ENCODE measurements at places on chromosomes 1 and 21.

- no peak for DNase-seq
Measured at GRCh38 chr1:53348486-53349368, 20.9 kb upstream of the LRP8 start.

GRCh38 chr21:44759628-44760285 is 41.9 kb downstream of the UBE2G2 start:
- DNase-seq = no peak

- no peak for DNase-seq
Measured at GRCh38 chr21:15875286-15875685, 145.5 kb downstream of the USP25 start.

GRCh38 chr1:155195201-155196102 is 12.2 kb downstream of the THBS3 start:
- no peak for DNase-seq

DNA sequence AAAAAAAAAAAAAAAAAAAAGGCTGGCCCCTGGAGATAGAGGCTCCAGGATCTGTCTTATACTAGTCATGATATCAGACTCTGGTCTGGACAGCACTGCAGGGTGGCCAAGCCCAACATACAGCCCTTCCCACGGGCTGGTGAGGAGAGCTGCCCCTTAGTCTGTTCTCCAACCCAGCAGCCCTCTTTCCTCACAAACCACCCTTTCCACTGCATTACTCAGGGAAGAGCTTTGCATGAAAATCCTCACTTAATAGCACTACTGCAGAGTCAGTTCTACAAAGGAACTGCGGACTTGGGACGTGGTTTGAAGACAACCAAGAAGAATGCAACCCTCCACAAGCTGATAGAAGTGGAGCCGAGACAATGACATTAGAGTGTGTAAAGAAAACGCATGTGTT is 5.7 kb downstream of the BCAR3 start:
- no peak for DNase-seq

DNA sequence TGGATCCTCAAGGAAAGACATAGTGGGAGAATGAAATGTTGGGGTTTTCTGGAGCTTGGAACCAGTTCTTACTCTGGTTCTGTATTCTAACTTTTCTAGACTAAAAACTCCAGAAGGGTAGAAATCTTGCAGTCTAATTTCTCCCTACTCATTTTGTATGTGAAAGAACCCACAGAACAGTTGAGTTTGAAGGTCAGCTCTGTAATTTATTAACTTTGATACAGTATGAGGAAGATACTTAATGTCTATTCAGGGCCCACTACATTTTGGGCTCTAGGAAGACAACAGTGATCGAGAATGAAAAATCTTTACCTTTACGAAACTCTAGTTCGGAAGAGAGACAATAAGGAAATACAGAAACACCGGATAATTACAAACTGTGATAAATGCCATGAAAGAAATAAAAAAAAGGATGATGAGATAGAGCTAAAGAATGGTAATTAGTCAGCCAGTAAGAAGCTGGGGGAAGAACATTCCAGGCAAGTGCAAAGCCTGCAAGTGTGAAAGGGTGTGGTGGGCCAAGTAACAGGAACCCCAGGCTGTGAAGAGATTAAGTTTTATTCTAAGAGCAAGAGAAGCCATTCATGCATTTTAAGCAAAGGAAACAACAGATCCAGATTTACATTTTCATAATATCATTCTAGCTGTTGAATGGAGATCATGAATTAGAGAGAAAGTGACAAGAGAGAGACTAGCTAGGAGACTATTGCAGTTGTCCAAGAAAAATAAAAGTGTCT is 159.9 kb upstream of the HMCN1 start:
- DNase-seq = no peak

- no peak for DNase-seq
Measured at GRCh38 chr1:35488336-35488735, 68.9 kb downstream of the KIAA0319L start.
